ENCODE measurements at places on chromosomes 5 and 9.

GRCh38 chr5:160315968-160316367 is 3.6 kb upstream of the CCNJL start:
- peak; percentile 21 for DNase-seq

GRCh38 chr5:141199359-141200235 is at the start of gene PCDHB11:
PCDHB11 (plus strand) TSS chr5:141199627; CDS start chr5:141199775, 148 bp downstream.
- no peak for DNase-seq

- peak; percentile 73 for DNase-seq
Observed at GRCh38 chr5:138541511-138542179, 1.4 kb downstream of the ETF1 start.

GRCh38 chr9:85658716-85659115 is 83.0 kb downstream of the AGTPBP1 start:
- DNase-seq: no peak

GRCh38 chr9:89848060-89849040 is 243.5 kb downstream of the GADD45G start:
- DNase-seq: no peak

DNA sequence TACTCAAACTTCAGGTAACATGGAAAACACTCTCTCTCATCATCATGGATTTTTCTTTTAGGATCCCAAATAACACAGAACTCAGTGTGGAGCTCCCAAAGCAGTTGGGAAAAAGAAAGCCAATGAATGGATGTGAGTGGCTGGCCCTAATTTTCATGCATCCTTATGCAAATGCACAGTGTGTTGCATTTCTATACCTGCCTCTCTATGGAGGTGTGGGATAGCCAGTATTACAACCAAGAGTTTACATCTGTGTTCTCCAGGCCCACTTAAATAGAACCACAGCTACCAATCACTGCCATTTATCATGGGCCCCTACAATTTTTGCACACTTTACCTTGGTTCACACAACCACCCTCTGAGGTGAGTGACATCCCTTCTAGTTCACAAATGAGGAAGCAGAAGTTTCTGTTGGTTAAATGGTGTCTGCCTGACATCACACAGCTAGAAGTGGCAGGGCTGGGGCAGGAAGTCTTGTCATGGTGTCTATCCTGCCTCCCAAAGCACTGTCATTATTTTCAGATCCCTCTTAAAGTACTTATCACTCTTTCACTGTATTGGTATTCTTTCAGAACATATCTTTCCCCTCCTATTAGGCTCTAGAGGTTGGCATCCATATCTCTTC is 17.3 kb downstream of the MAMDC2 start:
- no peak for DNase-seq

DNA sequence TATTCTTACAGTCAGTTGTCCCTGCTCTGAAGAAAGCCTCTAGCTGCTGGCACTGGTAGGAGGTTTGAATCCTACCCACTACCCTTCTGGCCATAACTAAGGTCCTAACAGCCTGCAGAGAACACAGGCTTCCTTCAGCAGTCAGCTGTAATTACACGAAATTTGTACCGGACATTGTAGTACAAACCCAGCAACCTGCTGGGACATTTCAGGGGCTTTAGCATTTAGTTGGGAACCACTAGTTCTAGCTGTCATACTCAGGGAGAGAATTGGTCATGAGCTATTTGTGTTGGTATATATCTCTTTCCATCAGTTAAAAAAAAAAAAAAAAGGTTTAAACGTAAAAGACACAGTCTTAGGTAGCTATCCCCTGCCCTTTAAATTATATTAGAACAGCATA is 1070.2 kb upstream of the DMAC1 start:
- no peak for DNase-seq

DNA sequence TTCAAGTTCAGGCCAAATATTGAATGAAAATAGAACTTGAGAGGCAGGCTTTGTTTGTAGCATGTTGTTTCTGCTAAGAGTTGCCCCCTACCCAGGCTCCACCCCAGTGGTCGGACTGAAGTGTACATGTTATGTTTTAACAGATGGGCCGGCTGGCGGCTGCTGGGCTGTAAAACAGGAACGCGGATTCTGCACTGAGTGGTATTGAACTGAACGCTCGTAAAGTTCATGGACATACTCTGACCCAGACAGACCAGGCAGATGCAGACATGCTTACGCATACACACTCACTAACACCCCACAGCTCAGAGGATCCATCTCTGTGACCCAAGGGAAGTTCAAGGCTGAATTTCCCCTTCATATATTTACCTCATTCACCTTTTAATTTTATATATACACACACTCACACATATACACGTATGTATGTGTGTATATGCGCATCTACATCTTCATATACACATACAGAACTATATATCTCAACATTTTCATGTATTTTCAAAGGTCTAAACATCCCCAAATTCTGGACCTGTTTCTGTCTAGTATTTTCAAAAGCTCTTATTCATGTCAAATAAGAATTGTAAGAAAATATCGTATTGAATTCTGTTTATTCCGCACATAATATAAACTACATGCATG is 1.4 kb downstream of the MARCHF3 start:
- no peak for DNase-seq

DNA sequence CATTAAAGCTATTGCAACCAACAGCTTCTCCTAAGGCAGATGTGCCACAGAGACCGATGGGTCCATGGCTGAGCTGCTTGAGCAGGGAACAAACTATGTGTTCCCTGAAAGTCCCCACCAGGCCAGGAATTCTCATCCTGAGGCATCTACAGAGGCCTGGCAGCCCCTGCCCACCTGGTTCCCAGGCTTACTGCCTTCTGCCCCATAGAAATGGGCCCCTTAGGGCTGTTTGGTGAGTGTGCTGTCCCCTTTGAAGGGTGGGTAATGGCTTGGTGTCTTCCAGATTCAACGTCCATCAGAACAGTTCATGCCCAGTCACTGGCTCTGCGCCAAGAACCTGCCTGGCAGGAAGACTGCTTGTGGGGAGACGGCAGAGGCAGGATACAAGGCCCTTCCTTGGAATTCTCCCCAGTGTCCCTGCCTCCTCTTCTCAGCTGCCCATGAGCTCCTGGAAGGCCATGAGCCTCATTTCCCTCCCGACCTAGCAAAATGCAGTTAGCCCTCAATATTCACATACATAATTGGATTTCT is 3.8 kb upstream of the COL27A1 start:
- no peak for DNase-seq

GRCh38 chr9:15999422-16000339 is 446.8 kb downstream of the CCDC171 start:
- DNase-seq: peak; percentile 75

DNA sequence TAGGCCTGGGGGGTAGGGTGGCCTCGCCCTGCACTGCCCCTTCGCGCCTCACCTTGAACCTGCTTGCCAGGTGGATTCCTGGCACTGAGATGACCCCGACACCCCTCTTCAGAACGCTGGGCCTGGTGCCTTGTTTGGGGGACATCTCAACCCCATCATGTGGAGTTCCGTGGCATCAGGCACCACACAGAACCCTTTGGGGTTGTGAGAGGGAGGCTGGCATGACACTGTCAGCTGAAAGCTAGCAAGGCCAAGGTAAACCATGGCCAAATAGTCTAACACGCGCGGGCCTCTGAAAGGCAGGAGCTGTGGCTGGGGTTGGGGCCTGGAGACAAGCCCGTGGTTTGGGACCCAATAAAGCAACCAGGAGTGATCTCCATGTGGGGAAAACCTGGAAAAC is 163.2 kb downstream of the FSTL4 start:
- no peak for DNase-seq

Data from adipocyte (in vitro differentiated cells).